ENCODE measurements at places on chromosomes 16 and 17.

GRCh38 chr16:48385253-48386150, at the start of gene SIAH1:
Gene SIAH1, minus strand, starts transcription at chr16:48385413. Its CDS starts 22,985 bp downstream, at chr16:48362428.
- peak; percentile 88 for DNase-seq

GRCh38 chr16:29893553-29893952, 5.8 kb downstream of the SEZ6L2 start:
- no peak for DNase-seq

- no peak for DNase-seq
These were observed 4.8 kb upstream of the ABCA5 start for GRCh38 chr17:69331756-69332155.

GRCh38 chr17:5237541-5238016, 2.9 kb upstream of the SCIMP start:
- DNase-seq, result peak; percentile 72

DNA sequence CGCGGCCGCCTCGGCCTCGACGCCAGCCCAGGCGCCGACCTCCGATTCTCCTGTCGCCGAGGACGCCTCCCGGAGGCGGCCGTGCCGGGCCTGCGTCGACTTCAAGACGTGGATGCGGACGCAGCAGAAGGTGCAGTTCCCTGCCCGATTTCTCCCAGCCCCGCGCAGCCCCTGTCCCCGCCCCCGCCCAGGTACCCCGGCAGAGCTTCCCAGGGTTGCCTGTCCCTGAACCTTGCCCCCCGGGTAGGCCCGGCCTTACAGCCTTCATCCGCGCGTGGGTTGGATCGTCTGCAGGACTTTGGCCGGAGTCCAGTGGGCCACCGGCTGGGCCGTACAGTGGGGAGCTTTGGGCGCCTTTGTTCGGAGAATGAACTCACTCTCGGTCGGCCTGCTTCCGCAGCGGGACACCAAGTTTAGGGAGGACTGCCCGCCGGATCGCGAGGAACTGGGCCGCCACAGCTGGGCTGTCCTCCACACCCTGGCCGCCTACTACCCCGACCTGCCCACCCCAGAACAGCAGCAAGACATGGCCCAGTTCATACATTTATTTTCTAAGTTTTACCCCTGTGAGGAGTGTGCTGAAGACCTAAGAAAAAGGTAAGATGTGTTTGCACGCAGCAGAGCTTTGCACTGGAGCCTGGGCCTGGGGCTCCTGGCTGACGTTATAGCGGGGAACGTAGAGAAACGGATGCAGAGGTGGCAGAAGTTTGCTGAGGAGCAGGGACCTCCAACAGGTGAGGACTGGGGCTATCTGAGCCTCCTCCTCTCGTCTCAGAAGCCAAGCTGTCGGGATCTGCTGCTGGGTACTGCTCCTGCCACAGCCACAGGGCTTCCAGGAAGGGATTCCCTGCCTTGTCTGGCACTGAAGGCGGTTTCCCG, 593 bp downstream of the GFER start:
- DNase-seq, result peak; percentile 74

DNA sequence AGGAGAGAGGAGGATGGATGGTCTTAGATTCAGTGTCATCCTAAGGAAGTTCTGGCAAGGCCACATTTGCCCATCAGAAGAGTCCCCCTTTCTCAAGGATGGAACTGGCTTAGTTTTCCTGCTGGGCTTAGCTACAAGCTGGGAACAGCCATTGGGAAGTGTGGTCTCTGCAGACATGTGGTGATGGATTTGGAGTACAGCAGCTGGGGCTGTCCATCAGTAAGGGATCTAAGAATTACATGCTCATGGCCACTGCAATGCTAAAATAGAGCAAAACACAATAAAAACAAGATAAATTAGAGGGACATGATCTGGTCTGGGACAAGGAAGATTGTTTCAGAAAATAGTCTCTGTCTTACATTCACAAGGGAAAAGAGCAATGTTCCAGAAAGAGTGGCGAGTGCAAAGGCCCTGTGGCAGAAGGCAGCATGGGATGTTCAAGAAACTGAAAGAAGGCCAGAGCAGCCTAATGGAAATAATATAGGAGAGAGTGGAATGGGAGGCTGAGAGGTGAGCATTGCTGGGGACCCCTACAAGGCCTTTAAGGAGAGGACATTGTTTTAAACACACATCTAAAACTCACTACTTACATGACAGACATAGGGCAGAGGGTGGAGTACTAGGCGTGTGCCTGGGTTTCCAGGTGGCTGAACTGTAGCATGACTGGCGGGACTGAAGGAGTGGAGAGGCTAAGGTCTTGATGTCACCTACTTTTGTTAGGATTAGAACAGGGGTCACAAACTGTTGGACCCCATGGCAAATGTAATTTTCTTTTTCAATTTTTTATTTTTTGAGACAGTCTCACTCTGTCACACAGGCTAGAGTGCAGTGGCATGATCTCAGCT, 17.0 kb upstream of the TOX3 start:
- DNase-seq, result no peak

DNA sequence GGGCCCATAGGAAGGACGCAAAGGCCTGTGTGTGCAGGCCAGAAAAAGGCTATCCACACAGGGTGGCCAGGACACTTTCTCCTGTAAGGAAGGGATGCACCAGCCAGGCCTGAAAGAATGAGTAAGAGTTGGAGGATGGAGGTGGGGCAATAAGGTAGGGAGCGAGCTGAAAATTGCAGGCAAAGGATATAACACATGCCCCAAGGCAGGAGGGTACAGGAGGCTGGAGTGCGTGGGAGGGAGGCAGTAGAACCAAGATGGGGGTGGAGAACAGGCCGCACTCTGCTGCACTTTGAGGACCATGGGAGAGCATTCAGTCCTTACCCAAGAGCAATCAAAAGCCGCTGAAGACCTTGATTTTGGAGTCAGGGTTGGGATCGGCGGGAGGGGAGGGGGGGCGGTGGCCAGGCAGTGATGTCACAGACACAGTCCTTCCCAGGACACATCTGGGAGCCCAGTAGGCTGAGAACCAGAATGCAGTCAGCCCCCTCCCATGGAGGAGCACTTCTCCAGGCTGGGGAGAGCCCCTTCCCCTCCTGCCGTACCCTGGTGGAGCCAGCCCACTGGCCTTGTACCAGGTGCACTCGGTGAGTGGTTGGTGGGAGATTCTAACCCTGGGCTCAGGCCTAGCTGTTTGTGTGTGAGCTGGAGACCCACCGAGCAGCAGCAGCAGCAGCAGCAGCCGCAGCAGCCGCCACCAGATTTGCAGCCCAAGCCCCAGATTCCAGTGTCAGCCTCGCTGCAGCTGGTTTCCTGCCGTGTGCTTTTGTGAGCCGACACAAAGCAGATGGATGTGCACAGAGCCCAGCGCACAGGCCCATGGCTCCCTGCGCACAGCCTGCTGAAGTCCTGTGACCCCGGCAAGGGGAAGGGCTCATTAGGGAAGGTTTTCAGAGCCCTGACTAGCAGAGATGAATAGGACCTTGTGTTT, 17.5 kb downstream of the ANKRD40 start:
- peak; percentile 62 for DNase-seq

DNA sequence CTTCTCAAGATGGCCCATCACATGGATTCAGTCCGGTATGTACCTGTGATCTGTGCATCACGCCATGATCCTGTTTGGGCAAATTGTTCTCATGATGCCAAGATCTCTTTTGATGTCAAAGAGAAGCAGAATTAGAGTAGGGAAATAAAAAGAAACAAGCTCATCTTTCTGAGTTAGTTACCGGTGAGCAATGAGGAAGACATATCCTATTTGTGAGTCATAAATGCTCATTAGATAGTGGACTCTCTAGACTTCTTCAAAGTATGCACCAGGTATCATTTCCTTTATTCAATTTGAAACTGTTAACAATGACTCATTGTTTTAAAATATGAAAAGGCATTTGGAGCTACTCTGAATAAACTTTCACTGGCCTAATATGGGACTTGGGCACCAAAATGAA, 8.0 kb upstream of the KRTAP4-12 start:
- DNase-seq, result no peak

GRCh38 chr17:10776381-10776780, 27.5 kb downstream of the TMEM238L start:
- DNase-seq, result no peak

DNA sequence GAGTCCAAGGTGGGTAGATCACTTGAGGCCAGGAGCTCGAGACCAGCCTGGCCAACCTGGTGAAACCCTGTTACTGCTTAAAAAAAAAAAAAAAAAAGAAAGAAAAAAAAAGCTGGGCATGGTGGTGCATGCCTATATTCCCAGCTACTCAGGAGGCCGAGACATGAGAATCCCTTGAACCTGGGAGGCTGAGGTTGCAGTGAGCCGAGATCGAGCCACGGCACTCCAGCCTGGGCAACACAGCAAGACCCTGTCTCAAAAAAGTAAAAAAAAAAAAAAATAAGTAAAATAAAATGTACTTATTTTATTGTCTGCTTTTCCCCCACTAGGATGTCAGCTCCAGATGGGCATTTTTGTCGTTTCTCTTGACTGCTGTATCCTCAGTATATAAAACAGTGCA, 107.7 kb downstream of the ABCC1 start:
- DNase-seq, result no peak

DNA sequence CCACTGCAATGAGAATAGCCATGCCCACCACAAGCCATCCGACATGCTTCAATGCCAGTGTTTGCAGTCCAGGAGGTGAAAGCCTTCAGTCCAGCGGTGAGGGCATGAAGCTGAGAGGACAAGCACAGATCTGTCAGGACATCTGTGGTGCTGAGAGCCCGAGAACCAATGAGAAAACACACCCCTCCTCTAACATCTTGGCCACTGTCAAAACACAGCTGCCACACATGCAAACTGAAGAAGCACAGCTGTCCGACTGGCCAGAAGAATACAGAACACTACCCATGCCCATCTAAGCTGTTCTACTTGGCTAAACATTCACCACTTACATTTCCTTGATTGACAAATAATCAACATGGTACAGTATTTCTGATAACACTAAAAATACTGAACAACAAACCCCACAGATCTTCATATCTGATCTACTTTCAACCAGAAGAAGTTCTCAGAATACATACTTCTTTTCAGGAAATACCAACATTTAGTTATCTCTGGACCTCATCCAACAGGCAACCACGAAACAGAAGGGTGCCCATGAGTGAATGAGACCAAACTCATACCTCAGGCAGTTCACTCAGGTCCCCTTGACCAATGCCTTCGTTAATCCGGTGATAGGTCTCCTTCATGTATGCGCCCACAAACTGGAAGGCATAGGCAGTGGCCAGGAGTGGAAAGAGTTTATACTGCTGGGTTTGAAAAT, 10.2 kb upstream of the FBF1 start:
- no peak for DNase-seq

- DNase-seq, result no peak
These were observed 40.6 kb downstream of the IKZF3 start for GRCh38 chr17:39823407-39824054.

- DNase-seq, result peak; percentile 81
These were observed 26.4 kb downstream of the TMEM235 start for GRCh38 chr17:78257810-78258322.

DNA sequence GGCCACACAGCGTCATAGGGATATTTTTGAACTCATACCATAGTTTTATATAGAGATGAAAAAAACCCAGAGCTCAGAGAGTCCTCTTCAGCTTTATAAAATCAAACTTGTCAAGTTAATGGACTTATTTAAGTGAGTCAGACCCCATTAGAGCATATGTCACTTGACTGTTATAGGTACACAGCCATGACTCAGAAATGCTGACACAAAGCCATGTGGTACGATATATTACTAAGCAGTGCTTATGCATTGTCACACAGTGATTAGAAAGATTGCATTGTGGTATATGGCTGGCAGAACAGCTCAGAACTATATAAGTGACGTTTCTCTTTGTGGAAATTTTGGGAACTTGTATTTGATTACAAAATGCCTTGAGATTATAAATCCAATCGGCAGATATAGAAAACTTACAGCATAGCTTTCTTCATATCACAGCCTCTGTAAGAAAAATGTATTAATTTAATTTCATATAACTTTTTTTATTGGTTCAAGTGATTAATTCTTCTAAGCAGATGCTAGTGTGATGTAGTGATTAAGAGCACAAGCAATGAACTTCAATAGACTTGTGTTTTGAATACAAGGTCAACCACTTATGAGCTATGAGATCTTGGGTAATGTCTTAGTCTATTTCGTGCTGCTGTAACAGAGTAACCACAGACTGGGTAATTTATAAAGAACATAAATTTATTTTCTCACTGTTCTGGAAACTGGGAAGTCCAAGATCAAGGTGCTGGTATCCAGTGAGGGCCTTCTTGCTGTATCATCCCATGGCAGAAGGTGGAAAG, 25.8 kb upstream of the GINS3 start:
- peak; percentile 39 for DNase-seq

DNA sequence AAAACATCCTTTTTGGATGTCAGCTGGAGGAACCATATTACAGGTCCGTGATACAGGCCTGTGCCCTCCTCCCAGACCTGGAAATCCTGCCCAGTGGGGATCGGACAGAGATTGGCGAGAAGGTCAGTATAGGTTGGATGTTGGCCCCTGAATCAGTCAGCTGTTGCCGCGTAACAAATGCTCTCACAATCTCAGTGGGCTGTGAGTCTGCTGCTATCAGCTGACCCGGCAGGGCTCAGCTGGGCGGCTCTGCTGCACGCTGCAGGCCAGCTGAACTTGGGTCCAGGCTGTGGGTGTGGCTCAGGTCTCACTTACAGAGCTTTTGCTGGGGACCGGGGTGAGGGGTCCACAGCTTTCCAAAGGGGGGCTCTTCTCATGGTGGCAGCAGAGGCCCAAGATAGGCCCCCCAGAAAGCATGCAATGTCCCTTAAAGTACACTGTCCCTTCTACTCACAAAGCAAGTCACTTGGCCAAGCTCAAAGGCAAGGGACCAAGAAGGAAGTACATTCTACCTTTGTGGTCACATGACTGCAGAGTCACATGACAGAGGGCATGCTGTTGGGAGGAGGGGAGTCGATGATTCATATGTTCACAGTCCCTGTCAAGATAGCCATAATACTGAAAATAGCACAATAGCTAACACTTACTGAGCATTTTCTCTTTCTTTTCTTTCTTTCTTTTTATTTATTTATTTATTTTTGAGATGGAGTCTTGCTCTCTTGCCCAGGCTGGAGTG, 134.2 kb downstream of the ABCC1 start:
- DNase-seq, result peak; percentile 12

GRCh38 chr16:48511716-48512115, 98.3 kb downstream of the N4BP1 start:
- no peak for DNase-seq

GRCh38 chr17:45288825-45289224, 26.9 kb upstream of the SPATA32 start:
- peak; percentile 37 for DNase-seq

GRCh38 chr17:40818343-40818732, 4.1 kb downstream of the KRT10 start:
- DNase-seq, result no peak

DNA sequence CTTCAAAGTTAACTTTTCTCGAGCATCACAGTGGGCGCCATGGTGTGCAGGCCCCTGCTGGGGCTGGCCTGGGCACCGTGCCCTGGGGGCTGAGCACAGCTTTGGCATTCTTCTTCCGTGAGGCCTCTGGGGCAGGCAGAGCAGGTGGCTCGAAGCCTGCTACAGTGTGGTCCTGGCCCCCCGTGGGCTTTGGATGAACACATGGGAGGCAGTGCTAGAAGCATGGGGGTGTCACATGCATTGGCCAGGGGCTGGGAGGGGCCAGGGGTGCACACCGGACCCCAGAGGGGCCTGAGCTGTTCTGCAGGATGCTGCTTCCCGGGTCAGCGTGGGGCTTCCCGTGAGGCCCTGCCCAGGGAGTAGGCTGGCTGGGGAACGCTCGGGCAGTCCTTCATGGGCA, 12.1 kb upstream of the C16orf74 start:
- DNase-seq, result peak; percentile 37

- no peak for DNase-seq
These were observed 785 bp upstream of the NOD2 start for GRCh38 chr16:50692644-50692998.

Measured in NCI-H69 (cell line).